Myocyte (in vitro differentiated cells): ENCODE measurements at places on chromosomes 6 and 20.

DNA sequence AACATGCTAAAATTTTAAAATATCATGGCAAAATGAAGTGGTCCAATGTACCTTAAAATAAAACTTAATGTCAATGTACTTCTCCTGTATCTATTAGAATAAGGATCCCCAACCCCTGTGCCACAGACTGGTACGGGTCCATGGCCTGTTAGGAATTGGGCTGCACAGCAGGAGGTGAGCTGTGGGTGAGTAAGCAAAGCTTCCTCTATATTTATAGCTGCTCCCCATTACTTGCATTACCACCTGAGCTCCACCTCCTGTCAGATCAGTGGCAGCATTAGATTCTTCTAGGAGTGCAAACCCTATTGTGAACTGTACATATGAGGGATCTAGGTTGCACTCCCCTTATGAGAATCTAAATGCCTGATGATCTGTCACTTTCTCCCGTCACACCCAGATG lies 86.0 kb downstream of the SLC16A10 start:
- DNase-seq: no peak

DNA sequence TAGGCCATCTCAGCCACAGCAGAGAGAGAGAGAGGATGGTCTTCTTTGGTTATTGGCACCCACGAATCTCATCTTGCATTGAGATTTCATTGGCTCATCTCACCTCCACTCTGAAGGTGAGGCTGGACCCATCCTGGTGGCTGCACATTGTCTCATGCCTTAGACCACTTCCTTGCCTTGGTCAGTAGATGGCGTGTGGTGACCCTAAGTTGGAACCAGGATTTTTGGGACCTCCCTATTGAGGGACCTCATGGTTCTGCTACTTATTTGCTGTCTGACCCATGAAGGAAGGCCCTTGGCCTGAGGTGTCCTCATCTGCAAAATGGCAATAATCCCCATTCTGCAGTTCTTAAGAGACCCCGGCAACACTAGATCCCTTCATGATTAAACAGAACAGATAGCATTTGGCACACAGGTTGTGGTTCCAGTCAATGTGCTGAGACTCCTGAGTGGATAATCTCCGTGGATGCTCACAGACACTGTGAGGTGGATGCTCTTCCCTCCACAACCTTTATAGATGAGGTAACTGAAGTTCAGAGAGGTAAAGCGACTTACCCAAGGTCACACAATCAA lies 21.5 kb upstream of the AAR2 start:
- peak; percentile 30 for DNase-seq

DNA sequence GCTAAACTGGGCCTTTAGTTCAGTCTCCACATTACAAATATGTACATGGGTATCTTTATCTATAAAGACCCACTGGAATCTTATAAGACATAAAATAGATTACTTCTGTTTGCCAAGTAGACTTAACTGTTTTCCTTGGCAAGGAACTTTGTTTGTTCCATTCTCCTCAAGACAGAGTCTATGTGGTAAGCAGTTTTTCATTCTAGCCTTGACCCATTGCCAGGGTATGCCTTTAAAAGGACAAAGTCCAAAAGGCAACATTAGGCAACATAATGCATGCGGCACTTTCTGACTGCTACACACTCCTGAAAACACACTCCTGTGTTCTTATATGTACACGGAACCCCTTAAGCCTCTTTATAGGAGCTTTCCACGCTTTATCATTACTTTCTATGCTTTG lies 20.4 kb downstream of the VNN1 start:
- DNase-seq: no peak

DNA sequence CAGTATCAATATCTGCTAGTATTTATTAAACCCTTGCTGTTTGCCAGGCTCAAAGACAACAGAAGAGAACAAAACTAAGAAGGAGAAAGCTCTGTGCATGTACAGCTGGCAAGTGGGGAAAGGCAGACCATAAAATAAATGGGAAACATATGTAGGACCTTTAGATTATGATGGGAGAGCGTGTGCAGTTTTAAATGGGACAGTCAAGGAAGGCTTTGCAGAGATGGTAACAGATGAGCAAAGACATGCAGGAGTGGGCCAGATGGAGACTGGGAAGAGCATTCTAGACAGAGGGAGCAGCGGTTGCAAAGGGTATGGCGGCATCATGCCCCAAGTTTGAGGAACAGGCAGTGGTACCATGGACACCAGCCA lies 260.0 kb downstream of the NRN1 start:
- no peak for DNase-seq

GRCh38 chr20:34109442-34109841 lies 2.6 kb downstream of the EIF2S2 start:
- no peak for DNase-seq

DNA sequence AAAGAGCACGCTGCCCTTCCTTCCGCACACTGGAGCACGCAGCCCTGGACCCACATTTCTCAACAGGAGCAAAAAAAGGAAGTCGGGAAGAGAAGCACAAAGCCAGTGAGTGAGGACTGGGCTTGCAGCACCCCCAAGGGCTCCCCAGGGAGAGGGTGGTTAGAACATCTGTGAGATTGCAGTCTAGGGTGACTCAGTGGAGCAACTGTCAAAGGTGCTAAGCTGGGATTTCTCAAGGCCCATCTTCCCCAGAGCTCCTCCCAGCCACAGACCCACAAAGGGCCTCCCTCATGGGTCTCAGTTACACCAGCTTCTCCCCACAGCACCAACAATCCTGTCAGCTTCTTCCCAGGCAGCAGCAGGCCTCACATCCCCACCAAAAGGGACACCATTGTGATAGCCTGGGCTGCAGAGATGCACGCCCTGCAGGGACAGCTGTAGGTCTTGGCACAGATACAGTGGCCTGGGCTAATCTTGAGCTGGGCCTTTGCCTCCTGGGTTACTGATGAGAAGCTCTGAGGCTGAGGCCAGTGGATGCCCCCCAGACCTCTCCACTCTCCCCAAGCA lies 39.6 kb upstream of the CD93 start:
- DNase-seq: peak; percentile 97
